ENCODE measurements at places on chromosomes 6 and 20.

DNA sequence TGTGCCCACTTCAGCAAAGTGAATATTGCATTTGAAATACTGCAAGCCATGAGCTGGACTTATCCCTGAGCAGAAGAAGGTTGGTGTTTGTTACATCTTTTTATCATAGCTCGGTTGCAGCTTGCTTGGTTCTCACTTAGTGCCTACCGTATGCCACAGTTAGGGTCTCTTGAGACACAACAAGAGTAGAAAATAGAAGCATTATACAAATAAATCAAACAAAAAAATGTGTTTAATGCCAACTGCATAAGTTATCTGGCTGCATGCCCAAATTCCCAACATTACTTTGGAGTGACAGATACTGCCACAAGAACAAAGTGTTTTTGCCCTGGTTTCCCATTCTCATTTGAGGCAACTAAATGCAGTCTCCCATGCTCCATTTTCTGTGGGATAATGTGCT lies 53.9 kb upstream of the LAMP5 start:
- no peak for DNase-seq

DNA sequence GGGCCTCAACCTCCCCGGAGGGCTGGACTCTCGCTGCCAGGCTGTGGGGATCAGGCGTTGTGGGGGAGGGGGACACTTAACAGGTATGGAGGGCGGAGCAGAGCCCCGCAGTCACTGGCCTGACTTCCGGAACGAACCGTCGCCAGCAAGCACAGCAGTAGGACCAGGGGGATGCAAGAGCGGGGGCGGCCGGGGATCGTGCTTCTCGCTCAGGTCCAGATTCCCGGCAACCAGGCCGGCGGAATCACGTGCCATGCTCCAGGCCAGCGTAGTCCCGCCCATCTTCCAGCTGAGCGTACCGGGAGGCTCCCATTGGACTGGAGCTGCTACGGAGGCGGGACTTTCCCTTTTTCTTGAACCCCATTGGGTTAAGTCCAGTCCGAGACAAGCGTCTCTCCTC lies 10.0 kb upstream of the POU5F1 start:
- no peak for DNase-seq

- no peak for DNase-seq
These were observed 101.7 kb upstream of the BMP2 start for GRCh38 chr20:6665621-6666355.

DNA sequence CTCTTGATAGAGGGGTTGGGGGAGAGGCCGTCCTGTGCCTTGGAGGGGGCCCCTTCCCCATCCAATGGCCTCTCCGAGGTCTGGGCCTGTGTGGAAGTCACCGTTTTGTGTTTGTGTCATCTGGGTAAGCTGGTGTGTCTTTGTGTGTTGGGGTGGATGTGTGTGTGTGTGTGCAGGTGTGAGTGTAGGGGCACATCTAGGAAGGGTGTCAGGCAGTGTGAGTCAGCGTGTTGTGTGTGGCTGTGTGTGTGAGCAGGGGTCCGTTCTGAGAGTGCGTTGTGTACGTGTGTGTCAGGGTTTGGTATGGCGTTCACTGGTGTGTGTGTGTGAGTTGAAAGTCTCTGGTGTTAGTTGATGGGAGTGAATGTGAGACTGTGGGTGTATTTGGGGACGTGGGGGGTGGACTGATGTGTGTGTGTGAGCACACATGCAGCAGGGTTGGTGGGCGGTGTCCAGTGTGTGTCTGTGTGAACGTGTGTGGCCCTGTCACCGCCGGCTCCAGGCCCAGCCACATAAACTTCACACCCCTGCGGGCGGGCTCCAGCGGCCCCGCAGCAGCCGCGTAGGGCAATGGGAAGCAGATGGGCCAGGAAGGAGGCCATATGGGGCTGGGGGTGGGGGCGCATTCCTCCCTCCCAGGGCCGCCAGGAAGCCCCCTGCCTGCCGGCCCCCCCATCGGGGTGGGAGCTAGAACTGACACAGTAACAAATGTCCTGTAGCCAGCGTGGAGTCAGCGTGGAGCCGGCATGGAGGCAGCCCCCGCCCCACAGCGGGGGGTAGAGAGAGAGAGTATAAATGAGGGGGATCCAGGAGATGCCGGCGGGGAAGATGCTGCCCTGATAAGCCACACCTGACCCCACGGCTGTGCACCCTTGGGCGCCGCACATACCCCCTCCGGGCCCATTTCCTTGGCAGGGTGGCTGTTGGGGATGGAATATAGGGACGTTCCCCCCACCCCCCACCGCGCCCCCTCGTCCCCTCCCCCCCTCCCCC lies 32.1 kb downstream of the SNAI1 start:
- no peak for DNase-seq

- DNase-seq = no peak
These were observed 36.5 kb downstream of the SYTL3 start for GRCh38 chr6:158686311-158686710.

GRCh38 chr20:9109566-9109965 lies 40.7 kb downstream of the PLCB4 start:
- DNase-seq = no peak

- no peak for DNase-seq
These were observed 65.3 kb downstream of the CTNNBL1 start for GRCh38 chr20:37759052-37759553.

DNA sequence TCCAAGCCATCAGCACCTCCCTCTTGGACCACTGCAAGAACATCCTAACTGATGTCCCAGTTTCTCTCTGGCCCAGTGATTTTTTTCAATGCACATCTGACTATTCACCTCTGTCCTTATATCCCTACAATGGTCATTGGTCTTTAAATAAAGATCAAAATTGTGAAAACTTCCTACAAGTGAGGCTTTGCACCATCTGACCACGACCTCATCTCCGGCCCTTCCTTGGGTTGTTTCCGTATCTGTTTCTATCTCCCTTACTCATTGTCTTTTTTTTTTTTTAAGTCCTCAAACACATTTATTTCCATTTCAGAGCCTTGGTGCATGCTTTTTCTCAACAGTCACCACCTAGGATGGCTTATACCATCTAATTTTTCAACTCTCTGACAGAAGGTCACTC lies 88.1 kb downstream of the IPCEF1 start:
- no peak for DNase-seq

DNA sequence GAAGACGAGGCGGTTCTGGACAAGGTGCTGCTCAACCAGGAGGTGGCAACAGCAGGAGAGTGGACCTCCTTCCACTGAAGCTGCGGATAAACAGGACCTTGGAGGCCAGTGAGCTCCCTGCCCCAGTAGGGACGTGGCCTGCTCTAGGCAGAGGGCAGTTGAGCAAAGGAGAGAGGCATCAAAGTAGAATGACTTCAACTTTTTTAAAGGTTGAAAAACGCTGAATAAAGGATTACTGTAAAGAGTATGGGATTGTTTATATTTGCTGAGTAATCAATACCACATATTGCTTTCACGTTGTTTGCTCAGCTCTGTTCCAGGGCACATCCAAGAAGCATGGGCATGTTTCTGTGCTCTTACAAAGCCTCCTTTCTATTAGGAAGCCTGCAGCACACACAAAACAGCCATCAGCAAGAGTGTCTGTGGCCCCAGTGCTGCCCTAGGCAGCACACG lies 48.1 kb downstream of the ERMARD start:
- no peak for DNase-seq

DNA sequence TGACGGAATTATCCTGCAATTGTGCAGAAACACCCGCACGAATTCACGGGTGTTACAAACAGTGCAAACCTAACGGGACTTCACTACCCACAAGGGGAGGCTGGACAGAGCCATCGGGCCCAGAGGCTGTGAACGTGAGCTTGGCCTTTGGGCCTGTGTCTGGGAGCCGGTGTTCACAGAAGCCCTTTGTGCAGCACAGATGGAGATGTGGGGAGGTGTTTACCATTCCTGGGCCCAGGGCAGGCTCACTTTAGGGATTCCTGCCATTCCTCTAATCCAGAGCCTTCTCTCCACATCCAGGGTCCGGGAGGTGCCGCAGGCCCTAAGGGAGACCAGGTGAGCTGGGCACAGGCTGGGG lies 15.0 kb downstream of the COL9A3 start:
- no peak for DNase-seq
